ENCODE measurements at places on chromosomes 16 and 17.

DNA sequence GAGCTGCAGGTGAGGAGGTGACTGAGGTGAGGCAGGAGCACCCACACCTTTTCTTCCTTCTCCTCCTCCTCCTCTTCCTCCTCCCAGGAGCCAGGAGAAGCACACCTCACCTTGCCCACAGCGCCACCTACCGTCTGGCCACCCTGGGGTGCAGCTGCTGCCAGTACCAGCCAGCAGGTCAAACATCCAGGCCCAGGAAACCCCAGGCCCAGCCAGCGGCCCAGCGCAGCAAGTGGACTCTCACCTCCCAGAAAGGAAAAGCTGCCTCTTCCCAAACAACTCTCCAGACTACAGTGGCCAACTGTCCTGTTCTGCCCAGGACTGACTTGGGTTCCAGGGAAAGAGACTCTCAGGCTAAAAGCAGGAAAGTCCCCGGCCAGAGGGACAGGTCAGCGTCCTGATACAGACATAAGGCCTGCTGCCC is 22.7 kb downstream of the PEMT start:
- peak; percentile 38 for DNase-seq

DNA sequence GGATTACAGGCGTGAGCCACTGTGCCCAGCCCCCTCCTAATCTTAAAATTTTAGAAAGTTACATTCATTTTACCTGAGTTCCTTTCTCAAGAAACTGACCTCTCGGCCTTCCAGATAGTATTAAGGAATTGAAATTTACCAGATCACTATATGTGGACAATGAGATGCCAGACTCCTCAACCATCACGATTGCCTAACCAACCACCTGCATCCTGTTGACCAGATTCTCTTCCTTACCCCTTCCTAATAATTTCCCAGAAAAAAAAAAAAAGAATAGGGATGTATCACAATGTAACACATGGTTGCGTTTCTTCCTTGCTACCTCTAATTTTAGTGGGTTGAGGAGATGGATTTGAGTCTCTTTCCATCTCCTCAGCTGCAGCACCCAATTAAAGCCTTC is 72.1 kb downstream of the BMERB1 start:
- no peak for DNase-seq

DNA sequence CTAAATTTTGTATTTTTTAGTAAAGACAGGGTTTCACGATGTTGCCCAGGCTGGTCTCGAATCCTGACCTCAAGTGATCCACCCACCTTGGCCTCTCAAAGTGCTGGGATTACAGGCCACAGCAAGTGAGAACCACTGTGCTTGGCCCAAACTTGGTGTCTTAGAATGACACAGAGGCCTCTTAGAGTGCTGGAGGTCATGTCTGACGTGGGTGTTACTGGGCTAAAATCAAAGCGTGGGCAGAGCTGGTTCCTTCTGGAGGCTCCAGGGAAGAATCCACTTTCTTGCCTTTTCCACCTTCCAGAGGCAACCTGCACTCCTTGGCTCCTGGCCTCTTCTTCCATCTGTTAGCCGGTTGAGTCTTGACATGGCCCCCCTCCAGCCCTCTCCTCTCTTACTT is 53.8 kb downstream of the IRF8 start:
- DNase-seq: no peak

GRCh38 chr17:65018610-65019316 is 37.8 kb downstream of the GNA13 start:
- DNase-seq: no peak

DNA sequence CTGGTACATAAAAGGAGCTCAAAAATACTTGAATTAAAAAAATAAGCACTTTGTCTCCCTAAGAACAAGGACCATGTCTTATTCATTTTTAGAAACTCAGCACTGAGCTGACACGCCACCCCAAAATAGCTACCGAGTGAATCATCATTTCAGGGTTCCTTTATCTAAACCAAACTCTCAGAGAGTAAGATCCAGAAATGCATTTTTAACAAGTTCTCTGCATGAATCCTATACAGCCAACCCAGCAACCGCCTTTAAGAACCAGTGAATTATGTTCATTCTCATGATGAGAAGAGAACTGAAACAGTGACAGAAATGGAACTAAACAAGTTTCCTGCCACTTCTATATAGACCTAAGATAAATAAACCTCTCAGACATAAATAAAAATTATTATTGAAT is 8.7 kb downstream of the C16orf87 start:
- no peak for DNase-seq

GRCh38 chr17:50785946-50786570 is 18.7 kb upstream of the ANKRD40CL start:
- no peak for DNase-seq

- no peak for DNase-seq
These were observed 13.8 kb upstream of the BCAR1 start for GRCh38 chr16:75264999-75265910.

- DNase-seq: no peak
These were observed 90.7 kb downstream of the CDH8 start for GRCh38 chr16:61945511-61945910.
